Endothelial cell (in vitro differentiated cells): ENCODE measurements at places on chromosomes 13 and 19.

GRCh38 chr19:15551293-15552004, 43.1 kb downstream of the CYP4F22 start:
- DNase-seq: no peak

DNA sequence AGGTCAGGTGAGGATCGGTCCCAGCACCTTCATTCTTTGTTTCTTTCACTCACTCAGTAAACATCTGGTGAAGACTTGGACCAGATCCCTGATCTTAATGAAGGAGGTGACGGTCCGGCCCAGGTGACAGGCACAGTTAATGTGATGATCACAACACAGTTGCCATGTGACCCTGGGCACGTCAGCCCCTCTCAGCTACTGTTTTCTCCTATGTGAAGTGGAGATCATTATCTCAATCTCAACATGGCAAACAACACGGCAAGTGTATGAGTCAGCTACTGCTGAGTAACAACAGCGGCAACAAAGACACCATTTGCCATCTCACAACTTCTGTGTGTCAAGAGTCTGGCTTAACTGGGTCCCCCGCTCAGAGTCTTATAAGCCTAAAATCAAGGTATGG, 74.6 kb downstream of the GNG7 start:
- no peak for DNase-seq

DNA sequence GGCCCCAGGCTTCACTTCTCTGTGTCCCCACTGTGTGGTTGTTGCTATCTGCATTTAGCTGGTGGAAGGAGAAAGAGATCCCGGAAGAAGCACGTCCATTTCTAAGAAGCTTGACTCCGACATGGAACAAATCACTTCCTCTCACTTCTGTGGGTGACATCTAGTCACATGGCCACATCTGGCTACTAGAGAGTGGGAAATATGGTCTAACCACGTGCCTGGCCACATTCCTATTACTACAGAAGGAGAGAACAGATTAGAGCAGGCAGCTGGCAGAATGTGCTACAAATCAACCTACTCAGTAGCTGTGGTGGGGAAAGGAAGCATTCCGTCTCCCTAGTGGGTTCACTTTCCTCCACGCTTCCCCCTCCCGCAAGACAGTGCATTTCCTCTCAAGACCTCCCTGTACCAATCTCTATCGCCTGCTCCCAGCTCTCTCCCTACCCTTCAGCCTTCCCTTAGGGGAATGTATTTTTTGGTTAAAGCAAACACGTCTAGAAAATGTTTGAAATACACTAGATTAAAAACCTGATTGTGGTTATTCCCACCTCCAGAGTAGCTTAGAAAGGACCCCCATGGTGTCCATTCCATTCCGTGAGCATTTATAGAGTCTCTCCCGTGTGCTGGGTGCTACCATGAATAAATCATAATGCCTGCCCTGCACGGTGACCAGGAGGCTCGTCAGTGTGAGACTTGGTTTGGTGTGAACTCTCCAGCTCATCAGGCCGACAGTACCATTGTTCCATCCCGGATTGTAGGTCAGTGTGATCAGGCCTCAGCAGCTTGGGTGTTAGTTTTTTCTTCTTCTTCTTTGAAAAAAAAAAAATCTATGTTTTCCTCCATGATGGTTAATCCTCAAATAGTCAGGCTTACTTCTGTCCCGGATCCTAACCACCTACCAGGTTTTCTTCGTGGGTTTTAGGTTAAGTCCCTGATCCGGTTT, 8.0 kb upstream of the AMER2 start:
- DNase-seq: no peak

GRCh38 chr13:113041293-113041690, 64.3 kb upstream of the F7 start:
- DNase-seq: no peak

DNA sequence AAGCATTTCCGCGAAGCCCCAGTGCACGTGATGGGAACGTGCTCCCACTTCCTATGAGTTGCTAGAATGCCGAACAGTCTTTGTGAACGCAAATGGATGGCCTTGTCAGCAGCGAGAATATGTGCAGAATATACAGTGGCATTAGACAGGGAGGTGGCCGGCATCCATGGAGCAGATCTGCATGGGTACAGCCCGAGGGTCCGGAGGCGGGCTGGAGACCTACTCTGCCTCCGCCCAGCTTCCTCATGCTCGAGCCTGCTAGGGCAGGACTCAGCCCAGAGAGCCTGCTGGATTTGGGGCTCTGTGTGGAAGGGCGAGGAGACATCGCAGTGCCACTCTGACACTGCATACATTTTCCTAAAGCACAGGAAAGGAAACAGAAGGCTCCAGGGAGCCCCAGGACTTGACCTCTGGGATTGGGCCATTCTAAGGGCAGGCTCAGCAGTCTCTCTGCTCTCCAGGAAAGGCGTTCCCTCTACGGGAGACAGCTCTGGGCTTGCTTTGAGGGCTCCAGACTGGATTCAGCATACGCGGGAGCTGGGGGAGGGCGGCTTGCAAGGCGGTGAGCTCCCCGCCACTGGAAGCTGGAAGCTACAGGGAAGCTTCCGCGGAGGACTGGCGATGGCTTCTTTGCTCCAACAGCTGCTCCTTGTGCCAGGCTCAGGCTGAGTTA, 55.9 kb upstream of the UQCRFS1 start:
- DNase-seq: no peak

GRCh38 chr19:21046489-21046888, 26.0 kb downstream of the ZNF430 start:
- DNase-seq: no peak
